ENCODE measurements at places on chromosomes 1 and 21. TPM values are rescaled to one million over a fixed set of nuclear protein-coding genes. Genes with fewer than 3 reads are reported as not detected.

SPATA17 gene
- polyA plus RNA-seq, result 17.0 TPM

FCN3 gene
- polyA plus RNA-seq, result 1.1 TPM

- DNase-seq, result no peak
Measured at GRCh38 chr1:231396643-231397042, 25.4 kb downstream of the EGLN1 start.

DNA sequence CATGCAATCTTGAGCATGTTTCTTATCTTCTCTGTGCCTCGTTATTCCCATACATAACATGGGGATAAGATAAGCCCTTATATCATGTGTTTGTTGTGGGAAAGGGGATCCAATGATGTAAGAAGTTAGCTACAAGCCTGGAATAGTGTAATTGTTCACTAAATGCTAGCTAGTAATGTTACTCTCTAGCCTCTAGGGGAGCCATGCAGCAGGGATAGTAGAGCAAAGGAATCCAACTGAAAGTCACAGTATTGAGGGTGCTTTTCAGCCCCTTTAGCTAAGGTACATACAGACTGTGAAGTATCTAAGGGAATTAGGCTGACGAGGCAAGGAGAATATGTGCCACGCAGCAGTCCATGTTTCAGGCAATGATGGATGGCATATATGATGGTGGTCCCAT lies 46.9 kb downstream of the IL23R start:
- no peak for DNase-seq

PDC gene
- polyA plus RNA-seq, result 0.35 TPM

GRCh38 chr1:152861374-152861773 lies 1.6 kb downstream of the LCE7A start:
- no peak for DNase-seq

DR1 gene
- 53.8 TPM for polyA plus RNA-seq

DNA sequence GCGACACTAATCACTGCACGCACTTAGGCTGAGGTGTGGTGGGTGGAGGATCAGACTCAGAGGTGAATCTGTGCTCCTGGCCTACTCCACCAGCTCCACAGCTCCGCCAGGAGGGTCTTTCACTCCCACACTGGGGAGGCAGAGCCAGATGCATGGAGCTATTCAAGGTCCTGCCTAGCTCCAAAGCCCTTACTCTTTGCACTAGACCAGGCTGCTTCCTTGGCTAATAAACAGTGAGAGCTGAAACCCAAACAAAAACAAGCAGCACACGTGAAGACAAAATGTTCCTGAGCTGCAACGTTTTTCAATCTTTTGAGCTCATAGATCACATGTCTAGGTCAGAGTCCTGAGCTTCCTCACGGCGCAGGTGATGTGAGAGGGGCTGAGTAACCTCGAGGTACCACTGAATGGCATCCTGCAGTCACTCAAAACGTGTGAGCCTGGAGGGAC lies 19.2 kb downstream of the CAPZB start:
- no peak for DNase-seq

WNT3A gene
- polyA plus RNA-seq, result 0.07 TPM

DNA sequence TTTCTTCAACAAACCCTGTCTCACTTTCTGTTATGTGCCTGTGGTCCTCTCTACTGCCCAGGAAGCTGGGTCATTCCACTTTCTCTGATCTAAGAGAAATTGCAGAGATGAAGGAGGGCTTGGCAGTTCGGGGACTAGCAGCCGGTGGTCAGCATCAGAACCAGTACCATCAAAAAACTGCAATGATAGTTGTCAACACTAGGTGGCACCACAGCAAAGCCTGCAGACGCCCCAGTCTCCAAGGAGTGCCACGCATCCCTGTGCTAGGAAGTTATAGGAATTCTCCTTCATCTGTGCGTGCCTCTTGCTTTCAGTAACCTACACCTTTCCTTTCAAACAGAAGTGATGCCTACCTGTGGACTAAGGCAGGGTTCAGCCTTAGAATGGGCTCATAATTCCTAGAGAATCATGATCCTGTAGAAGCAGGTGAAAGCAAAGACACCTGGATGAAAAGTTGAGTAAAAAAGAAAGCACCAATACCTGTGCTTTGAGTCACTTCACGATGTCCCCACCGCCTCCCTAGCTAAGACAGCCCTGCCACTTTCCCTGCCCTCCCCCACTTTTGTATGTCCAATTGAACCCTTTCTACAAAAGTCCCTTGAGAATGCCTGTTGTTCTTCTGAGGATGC lies 129.2 kb downstream of the ADAMTS1 start:
- peak; percentile 40 for DNase-seq

DNA sequence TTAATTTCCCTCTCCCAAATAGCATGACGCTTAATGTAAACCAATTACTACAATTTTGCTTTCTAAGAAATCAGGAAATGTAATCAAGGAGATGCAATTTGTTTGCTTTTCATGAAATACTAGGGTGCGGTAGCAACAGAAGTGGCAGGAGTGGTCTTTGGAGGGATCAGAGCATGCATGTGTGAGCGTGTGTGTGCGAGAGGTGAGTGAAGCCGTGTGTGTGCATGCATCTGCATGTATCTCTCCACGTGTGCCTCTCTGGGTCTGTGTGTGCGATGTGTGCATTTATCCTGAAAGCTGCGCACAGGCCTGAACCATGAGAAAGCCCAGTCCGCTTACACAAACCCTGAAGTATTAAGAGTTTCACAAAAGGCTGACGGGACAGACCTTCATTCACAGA lies 249.8 kb upstream of the C1orf174 start:
- DNase-seq, result no peak

DNA sequence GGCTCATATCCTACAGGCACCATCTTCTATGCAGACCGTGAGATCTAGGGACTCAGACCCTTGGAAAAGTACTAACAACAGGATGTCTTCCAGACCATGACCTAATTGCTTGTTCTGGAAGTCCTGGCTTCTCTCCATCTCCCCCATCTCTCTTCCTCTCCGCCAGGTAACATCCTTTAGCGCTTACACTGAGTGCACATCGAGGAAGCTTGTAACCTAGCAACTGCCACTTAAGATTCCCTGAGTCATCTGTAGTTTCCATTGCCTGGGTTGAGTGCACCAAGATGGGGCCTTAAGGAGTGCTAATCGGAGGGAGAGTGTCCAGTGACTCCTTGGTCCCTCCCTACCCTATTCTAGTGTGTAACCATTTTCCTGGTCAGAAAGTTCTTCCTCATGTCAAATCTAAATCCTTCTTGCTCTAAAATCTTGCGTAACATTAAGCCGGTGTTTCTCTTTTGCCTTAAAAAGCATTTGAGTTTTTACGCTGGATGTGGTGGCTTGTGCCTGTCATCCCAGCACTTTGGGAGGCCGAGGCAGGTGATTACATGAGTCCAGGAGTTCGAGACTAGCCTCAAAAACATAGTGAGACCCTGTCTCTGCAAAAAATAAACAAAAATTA lies 9.7 kb downstream of the KLHDC8A start:
- DNase-seq, result no peak

DNA sequence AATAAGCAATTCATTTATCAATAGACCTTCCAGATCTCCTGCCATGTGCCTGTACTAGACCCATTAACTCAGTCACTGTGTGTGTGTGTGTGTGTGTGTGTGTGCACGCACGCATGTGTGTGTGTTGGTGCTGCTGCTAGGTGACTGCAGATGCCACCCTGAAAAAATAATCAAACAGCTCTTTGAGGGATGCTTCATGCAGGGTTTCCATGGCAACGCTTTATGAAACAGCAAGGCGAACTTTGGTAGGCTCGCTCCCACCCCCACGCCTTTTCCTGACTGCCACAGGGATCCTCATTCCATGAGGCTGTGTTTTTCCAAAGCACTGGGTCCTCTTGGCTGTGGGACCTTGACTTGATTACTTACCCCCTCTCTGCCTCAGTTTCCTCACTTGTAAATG lies 94.0 kb downstream of the HMGB4 start:
- DNase-seq, result no peak

DNA sequence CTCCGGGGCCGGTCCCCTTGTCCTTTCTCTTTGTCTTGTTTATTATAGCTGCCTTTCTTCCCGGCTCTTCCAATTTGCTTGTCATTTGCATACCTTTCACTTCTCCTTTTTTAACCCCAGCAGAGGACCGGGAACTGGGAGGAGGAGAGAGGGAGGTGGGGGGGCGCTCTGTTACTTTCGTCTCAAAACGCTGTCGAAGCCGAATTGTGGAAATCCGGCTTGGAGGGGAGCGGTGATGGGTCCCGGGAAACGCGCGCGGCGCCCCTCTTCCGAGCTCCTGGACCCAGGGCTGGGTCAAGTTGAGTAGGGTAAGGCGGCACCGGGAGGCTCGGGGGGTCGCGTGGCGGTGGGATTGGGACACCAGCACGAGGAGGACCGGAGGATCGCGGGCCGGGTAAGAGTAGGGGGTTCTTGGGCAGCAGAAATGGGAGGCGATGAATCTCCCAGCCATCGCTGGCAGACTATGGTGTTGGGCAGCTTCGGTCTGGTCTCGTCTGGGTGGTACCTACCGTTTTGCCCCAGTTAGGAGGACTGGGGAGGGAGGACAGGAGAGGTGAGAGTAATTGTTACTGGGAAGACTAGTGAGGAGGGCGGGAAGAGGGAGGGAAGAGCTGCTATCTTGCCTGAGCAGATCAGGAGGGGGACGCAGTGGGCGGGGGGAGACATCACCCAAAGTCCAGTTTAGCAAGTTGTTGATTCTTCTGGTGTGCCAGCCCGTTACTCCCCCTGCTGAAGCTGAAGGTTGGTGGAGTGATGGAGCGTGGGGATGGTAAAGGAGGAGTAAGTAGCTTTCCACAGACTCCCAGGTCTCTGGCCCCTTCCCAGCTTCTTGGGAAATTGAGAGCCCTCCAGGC lies 1.5 kb downstream of the PROX1 start:
- peak; percentile 40 for DNase-seq

TMCC2 gene
- 6.3 TPM for polyA plus RNA-seq

GRCh38 chr21:40255518-40256444 lies 388.5 kb downstream of the PCP4 start:
- no peak for DNase-seq

TMCO2 gene
- not detected for polyA plus RNA-seq

BOLA1 gene
- 16.9 TPM for polyA plus RNA-seq

- DNase-seq, result no peak
Measured at GRCh38 chr1:3656450-3657095, 4.3 kb downstream of the TP73 start.

DNA sequence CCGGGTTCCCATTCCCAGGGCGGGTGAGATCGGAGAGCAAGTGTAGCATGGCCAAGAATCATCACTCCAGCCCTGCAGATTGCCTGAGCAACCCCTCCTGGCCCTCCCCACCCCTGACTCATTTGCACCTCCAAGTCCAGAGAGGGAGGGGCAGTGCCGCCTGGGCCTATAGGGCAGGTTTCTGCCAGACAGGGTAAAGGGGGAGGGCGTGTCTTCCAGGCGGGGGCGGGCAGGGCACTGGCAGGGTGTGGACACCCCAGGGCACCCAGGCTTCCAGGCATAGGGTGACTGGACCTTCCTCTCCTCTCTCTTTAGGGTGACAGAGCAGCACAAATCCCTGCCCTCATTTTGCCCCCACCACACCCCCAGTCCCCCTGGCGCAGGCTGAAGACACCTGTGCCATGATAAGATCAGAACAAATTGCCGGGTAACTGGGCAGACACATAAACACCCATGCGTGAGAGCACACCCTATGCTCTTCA lies 3.2 kb upstream of the CRYBG2 start:
- no peak for DNase-seq

- no peak for DNase-seq
Measured at GRCh38 chr1:153394391-153394790, 3.5 kb upstream of the S100A8 start.

DNA sequence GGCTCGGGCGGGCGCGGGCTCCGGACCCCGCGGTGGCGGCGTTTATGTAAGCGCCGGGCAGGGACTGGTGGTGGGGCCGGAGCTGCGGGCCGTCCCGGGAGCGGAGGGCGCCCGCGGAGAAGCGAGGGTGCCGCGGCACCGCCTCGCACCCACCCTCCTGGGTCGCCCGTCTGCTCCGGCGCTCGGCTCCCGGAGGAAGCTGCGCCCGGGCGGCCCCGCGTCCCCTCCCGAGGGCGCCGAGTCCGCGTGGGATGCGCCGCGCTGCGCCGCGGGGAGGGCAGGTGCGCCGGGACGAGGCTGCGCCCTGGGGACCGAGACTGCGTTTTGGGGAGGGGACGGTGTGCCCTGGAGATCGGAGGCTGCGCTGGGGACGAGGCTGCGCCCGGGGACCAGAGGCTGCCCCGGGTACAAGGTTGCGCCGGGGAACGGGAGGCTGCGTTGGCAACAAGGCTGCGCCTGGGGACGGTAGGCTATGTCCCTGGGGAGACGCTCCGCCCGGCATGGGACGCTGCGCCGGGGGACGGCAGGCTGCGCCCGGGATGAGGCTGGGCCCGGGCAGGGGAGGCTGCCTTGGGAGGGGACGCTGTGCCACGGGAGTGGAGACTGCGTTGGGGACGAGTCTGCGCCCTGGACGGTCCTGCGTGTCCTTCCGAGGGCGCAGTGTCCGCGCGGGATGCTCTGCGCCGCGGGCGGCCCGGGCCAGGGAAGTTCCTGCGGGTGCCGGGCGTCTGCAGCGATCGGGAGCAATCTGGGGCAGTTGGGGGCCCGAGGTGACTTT lies 627 bp downstream of the ADARB1 start:
- no peak for DNase-seq
